ENCODE measurements at places on chromosomes 5 and 9. TPM values are rescaled to one million over a fixed set of nuclear protein-coding genes. Genes with fewer than 3 reads are reported as not detected.

TRAF1 gene
- total RNA-seq: 5.2 TPM

CSF2 gene
- not detected for total RNA-seq

PCDHA8 gene
- 0.41 TPM for total RNA-seq

CCL27 gene
- total RNA-seq: not detected

LTC4S gene
- 1.5 TPM for total RNA-seq

FBN2 gene
- total RNA-seq: 144 TPM

OXCT1 gene
- total RNA-seq: 39.2 TPM

FOXD4L4 gene
- 0.06 TPM for total RNA-seq

SYK gene
- total RNA-seq: 31.2 TPM

RABGAP1 gene
- total RNA-seq: 90.4 TPM

UBAP1 gene
- 29.3 TPM for total RNA-seq

TTLL11 gene
- total RNA-seq: 9.1 TPM

RAB24 gene
- 26.7 TPM for total RNA-seq

GZMA gene
- total RNA-seq: 1.8 TPM

ANKRD31 gene
- total RNA-seq: 0.41 TPM

PCDHA3 gene
- 0.64 TPM for total RNA-seq

INSL6 gene
- total RNA-seq: not detected

FAM153A gene
- total RNA-seq: 0.58 TPM

NTRK2 gene
- total RNA-seq: 66.0 TPM

CDK7 gene
- total RNA-seq: 25.5 TPM

CTXN3 gene
- total RNA-seq: 0.47 TPM

GABRA6 gene
- total RNA-seq: not detected

ISCA1 gene
- 55.9 TPM for total RNA-seq

FCN2 gene
- 1.2 TPM for total RNA-seq

OR1Q1 gene
- total RNA-seq: not detected

PAPPA gene
- 6.8 TPM for total RNA-seq

SLC34A3 gene
- 3.0 TPM for total RNA-seq

C9 gene
- not detected for total RNA-seq

NEUROG1 gene
- total RNA-seq: not detected

GRM6 gene
- not detected for total RNA-seq

TRIM7 gene
- total RNA-seq: 5.5 TPM

SLC6A18 gene
- 0.70 TPM for total RNA-seq

SCGB3A1 gene
- 0.88 TPM for total RNA-seq

CCDC152 gene
- 1.6 TPM for total RNA-seq

TNFSF15 gene
- total RNA-seq: 5.8 TPM

SLC6A19 gene
- total RNA-seq: 33.0 TPM

TRIM36 gene
- total RNA-seq: 1.3 TPM

ACTL7B gene
- total RNA-seq: 0.06 TPM

KLF9 gene
- 19.7 TPM for total RNA-seq

GMCL2 gene
- not detected for total RNA-seq

All from metanephros (tissue), 2 donors.